Brain pericyte (primary cell): ENCODE measurements at places on chromosomes 5 and 9.

DNA sequence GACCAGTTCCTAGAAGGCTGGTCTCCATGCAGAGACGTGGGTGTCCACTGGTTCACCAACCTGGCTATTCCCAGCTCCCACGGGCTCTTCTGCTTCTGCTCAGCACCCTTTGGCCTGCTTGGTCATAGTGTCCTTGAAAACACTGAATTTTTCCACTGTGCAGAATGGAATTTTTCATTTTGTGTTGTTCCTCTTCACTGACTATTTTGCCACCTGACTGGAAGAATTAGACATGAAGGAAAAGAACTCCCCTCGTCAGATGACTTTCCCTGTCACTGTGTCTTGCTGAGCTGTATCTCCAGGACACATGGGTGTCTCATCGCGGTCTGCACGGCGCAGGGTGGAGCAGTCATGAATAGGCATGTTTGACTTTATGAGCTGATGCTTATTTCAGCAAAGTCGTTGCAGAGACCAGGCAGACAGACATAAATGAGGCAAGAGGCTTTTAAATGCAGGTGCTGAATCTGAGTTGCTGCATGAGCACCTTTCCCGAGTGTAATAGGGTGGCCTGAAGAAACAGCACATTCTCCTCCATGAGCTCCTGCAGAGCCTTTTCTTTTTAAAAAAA lies 50.2 kb upstream of the SEMA4D start:
- no peak for DNase-seq

GRCh38 chr9:137607141-137607857 lies 1.8 kb downstream of the ARRDC1 start:
- DNase-seq = no peak

DNA sequence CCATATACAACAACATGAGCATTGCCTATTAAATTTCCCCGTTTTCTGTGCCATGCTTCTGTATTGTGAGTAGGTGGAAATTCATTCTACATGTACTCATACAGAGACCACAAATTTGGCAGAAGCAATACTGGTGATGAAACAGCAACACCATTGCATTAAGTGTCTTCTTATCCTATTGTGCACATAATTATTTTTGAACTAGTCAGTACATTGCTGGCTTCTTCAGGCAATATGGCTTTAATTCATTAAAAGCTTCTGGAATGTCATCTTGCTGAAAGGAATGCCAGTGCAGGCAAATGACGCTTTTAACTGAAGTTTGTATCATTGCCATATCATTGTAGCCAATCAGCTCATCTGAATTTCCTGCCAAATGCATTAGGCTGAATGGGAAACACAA lies 82.6 kb downstream of the KIAA1958 start:
- DNase-seq = no peak

DNA sequence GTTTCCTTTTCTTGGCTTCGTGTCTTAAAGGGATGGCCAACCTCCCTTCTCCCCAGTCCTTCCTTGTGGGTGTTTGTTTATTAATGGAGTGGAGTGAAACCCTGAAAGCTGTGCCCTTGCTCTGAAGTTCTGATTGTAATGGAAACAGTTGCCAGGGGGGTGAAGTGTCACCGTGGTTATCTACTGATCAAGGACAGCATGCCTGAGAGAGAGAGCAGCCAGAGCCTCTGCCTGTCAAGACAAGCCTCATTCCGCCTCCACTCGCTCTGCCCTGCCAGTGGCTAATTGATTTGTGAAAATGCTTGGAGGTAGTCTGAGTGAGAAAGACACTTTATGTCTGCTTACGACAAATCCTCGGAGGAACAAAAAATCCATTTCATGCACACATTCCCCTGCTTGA lies 143.7 kb upstream of the SLC30A5 start:
- no peak for DNase-seq

- DNase-seq = no peak
Observed at GRCh38 chr9:110323818-110324217, 13.8 kb downstream of the TXNDC8 start.

GRCh38 chr9:134058716-134059115 lies 9.1 kb downstream of the BRD3 start:
- DNase-seq = no peak

GRCh38 chr9:92969516-92970466 lies 22.5 kb downstream of the FGD3 start:
- no peak for DNase-seq

GRCh38 chr5:146565764-146566367 lies 49.9 kb upstream of the GPR151 start:
- DNase-seq = no peak

DNA sequence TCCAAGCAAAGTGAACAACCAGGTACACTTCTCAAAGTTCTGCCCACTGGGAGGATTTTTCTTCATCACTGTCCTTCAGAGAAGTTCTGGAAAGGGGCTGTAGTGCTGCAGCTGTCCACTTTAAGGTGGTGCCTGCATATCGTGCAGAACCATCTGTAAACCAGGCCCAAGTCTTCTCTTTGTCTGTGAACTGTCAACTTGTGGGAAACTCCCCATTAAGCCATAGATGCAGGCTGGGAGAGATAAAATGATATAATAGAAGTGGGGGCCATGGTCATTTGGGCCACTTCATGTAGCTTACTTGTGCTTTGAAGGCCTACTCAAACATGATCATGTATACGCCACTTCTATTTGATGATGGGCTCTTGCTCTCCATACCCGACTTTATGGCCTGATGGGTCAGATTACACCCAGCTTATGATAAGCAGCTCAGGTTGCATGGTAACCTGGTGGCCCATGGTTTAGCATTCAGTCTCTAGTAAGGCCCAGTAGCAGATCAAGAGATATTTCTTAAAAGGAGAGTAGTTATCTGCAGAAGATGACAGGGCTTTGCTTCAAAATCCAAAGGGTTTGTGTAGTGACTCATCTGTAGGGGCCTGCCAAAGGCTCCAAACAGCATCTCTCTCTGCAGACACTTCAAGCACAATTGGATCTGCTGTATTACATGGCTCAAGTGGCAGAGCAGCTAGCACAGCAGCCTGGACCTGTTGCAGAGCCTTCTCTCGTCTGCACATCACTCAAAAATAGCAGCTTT lies 15.7 kb upstream of the BTF3 start:
- DNase-seq = no peak

- DNase-seq = no peak
Observed at GRCh38 chr9:107615321-107615720, 125.8 kb upstream of the KLF4 start.

DNA sequence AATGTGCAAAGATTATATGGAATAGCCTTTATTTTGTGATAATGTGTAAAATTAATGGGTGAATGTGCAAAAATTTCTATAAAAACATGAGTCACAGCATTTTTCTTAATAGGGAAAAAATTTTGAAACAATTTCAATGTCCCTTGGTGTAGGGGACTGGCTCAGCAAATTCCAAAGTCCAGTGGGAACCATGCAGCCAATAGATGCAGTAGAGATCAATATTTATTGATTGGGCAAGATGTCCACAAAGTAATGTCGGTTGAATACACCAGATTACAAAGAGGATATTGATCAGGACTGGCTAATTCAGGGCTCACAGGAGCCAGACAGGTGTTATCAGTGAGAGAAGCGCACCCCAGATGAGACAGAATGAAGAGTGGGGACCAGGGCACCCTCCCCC lies 62.5 kb downstream of the AMBP start:
- no peak for DNase-seq

GRCh38 chr9:69046723-69047122 lies 11.2 kb downstream of the FXN start:
- DNase-seq = no peak

- no peak for DNase-seq
Observed at GRCh38 chr9:131707733-131708157, 32.1 kb downstream of the RAPGEF1 start.

- DNase-seq = no peak
Observed at GRCh38 chr9:121172726-121173487, 28.8 kb downstream of the RAB14 start.

DNA sequence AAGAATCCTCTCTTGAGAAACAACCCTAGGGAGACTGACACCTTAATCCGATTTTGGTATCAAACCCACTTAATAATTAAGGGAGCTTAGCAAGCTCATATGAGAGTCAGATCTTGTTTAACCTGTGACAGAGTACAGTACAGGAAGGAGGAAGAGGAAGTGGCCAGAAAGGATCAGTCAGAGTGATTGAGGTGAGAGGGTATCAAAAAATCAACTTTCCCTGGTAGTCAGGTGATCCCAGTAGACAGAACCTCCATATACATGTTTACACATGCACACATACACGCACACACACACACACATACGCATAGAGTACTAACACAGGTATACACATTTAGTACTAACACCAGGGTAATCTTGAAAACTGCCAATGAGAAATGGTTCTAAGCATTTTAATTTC lies 56.8 kb downstream of the GLIS3 start:
- DNase-seq = no peak

GRCh38 chr9:89420397-89421178 lies 77.3 kb downstream of the SEMA4D start:
- DNase-seq = no peak

DNA sequence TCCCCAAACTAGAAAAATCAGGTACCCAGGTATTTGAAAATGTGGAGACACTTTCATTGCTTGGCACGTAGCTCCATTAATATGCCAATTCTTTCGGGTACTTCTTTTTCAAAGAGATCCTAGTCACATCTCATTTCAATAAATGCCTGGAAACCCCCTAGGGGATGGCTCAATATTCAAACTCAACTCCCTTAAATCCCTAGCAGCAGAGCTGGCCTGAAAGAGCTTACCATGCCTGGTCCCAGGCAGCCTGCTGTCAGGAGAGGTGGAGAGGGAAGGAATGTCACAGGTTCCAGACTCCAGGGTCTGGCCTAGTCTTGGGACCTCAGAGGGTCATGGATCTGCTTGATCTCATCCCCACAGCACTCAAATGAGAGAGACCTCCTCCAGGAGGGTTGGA lies 187.1 kb downstream of the SPOCK1 start:
- DNase-seq = no peak

DNA sequence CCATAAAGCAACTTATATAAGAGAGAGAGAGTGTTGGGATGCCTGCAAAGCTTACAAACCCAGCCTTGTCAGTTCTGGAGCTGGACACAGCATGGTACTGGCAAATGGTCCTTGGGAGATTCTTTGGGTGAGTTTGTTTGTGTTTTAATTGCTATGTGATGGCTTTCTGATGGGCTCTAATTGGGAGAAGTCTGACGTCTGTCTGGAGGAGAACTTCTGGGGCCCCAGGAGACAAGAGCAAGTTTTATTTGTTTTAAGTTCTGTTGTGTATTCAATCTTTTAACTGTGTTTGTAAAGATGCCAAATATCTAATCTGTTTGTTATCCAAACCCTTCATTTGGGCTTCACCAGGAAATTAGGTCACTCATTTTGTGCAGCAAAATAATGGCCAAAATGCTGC lies 50.3 kb upstream of the AFAP1L1 start:
- no peak for DNase-seq

GRCh38 chr5:150461231-150461630 lies 11.7 kb upstream of the RPS14 start:
- DNase-seq = no peak

DNA sequence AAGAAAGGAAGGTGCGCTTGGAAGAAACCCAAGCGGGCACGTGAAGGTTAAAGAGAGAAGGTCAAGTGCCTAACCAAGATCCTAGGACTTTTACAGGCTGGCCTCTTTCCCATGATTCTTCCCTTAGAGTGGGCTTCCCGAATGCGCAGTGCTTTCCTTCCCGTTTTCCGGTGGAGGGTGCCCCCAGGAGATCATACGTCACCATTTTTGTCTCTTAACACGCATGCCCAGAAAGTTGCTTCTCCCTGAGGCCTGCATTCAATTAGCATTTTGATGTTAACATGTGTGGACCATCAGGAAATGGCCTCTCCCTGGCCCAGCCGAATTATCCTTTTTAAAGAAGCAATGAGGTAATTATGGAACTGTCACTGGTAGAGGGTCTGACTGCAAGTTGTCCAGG lies 1.9 kb upstream of the RUSC2 start:
- no peak for DNase-seq

DNA sequence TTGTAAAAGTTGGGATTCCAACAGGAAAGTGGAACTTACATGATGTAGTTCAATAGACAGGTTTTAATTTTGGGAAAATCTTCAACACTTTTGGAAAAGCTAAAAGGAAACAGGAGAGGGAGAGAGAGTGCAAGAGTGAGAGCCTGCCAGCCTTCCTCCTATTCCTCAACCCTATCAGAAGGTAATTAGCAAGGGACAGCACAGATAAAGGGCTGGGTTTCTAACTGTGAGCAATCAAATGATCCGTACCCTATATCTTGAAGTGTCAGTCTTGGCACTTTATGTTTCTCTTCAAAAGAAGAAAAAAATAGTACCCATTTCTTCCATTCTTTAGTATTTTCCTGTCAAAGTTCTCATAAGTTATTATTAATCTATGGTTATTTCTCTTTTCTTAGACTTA lies 79.4 kb downstream of the FER start:
- no peak for DNase-seq

GRCh38 chr9:106928350-106928749 lies 65.4 kb downstream of the ZNF462 start:
- no peak for DNase-seq

GRCh38 chr9:95515272-95516113 lies 1.3 kb downstream of the PTCH1 start:
- DNase-seq = no peak

DNA sequence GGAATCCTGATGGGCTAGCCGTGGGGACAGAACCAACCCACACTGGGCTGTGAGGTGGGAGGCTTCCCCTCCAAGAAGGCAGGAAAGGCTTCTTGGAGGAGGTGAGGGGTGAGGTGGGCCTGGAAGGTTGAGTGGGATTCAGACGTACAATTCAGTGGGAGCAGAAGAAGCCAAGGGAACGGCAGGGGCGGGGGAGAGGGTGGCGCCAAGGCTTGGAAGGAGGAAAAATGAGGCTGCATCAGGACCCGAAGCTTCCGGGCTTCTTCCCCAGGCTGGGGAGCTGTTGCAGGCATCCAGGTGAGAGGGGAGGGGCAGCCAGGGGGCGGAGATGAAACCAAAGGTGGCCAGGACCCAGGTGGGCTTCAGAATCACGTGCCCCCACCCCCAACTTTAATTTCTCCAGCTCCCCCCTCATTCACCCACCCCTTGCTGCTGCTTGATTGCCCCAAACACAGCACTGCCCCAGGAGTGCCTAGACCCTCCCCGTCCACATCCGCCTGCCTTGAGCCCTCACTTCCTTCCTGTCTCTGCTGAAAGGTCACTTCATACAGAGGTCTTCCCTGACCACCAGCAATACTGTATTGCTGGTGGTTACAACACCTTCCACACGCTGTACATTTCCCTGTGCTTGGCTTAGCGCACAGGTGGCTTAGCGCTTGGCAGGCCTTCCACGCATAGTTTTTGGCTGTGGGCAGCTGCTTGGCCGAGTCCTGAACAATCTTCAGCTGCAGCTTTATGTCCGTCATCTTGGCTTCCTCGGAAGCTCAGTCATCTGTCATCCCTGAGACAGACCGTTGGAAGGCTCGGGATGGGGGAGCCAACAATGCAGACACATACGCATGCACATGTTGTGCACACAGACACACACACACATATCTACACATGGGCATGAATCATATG lies 193.5 kb downstream of the RGS3 start:
- no peak for DNase-seq

GRCh38 chr5:6656680-6657079 lies 23.4 kb downstream of the SRD5A1 start:
- no peak for DNase-seq

DNA sequence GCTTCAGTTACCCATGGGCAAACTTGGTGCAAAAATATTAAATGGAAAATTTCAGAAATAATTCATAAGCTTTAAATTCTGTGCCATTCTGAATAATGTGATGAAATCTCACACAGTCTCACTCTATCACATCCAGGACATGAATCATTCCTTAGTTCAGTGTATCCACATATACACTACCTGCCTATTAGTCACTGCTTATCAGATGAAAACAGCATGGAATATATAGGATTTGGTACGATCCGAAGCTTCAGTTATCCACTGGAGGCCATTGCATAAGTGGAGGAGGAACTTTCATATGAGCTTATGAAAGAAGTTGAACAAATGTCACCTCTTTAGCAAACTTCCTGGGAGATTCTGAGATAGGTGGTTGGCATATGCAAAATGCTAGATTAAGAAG lies 64.2 kb downstream of the GAPVD1 start:
- no peak for DNase-seq
